ENCODE measurements at places on chromosomes 6 and 20.

DNA sequence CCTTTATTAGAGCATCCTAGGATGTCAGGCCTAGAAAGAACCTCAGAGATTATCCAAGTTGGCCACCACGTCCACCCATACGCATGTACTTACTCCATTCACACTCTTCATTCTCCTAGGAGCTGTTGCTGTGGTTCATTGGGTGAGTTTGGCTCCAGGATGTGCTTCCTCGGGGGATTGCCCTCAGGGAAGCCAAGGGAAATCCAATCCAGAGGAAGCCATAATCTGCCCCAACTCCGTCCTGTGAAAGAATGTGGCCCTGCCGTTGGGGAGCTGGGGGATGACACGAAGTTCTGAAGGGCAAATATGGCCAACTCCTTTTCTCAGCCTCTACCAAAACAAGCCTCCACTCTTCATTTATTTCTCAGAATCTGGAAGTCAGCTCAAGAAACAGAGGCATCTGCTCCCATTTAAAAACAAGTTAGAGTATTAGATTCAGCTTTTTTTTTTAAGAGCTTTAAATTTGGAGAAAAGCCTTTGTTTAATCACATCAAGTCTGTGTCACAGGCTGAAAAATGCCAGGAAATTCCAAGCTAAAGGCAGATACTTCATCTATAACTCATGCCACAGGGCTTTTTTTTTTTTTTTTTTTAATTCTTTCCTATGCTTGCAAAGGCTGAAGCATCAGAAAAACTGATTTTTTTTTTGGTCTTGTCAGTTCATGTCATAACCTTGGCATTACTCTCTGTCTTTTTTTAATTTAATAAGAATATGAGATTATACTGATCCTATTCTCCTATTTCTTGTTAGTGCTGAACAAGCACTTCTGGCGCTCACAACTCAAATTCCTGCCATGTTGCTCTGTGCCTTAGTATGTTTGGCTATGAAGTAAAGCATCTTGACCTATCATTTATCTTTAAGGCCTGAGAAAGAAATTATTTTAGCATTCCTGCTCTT is 480.9 kb upstream of the MARCKS start:
- no peak for DNase-seq

- no peak for DNase-seq
Measured at GRCh38 chr6:27577922-27578321, 105.0 kb upstream of the ZNF184 start.

DNA sequence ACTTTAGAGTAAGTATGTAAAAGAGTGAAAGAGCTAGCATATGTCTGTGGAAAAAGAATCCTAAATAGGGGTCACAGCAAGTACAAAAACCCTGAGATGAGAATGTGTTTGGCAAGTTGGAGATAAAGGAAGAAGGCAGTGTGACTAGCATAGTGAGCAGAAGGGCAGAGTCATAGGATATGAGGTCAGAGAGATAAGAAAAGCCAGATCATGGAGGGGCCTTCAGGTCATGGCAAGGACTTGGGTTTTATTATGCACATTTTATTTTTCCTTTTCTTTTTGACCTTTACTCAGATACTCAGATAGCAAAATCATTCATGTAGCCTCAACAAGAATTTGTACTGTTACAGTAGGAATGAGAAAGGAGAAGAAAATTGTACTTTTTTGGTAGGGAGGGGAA is 138.0 kb downstream of the GJA1 start:
- DNase-seq, result no peak

GRCh38 chr6:154925130-154925529 is 70.0 kb upstream of the TIAM2 start:
- DNase-seq, result no peak

GRCh38 chr6:120608826-120609225 is 725.5 kb downstream of the TBC1D32 start:
- DNase-seq, result no peak

- no peak for DNase-seq
Measured at GRCh38 chr6:144488590-144488989, 203.5 kb downstream of the UTRN start.

GRCh38 chr20:59583428-59584277 is 20.7 kb upstream of the PHACTR3 start:
- no peak for DNase-seq

GRCh38 chr6:165605901-165606739 is 56.9 kb downstream of the PDE10A start:
- no peak for DNase-seq

DNA sequence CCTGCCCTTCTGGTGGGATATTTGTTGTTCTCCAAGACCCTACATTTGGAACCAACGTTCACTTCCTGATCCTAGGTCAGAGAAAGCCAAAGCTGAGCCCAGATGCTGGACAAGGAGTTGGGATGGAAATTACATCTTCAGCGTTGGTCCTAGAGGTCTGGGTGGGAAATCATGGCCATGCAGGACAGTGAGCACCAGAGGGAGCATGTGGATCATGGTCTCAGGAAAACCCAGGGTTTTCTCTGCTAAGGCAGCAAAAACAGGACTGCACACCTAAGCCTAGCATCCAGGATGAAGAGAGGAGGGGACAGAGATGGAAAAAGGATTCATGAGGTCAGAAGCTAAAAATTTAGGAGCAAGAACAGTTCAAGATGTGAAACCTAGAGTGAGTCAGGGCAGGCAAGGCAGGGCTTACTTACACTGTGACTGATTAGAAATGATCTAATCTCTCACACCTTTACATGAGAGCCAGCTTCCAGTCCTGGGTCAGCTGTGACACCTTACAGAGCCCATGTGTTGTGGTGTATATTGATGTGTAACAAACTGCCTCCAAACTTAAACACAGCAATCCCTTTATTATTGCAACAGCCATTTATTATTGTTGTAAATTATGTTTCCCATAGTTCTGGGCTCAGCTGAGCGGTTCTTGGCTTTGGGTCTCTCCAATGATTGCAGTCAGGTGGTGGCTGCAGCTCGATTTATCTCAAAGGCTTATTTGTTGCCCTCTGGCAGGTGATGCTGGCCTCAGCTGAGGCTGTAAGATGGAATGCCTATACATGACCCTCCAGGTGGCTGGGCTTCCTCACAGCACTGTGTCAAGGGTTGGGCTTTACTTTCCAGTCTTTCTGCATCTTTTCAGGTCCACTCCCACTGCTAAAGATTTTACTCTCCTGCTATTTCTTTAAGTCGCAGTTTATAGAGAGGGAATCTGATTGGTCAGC is 6.5 kb downstream of the C20orf202 start:
- no peak for DNase-seq

- DNase-seq, result no peak
Measured at GRCh38 chr6:36357872-36358225, 21.2 kb upstream of the BNIP5 start.

DNA sequence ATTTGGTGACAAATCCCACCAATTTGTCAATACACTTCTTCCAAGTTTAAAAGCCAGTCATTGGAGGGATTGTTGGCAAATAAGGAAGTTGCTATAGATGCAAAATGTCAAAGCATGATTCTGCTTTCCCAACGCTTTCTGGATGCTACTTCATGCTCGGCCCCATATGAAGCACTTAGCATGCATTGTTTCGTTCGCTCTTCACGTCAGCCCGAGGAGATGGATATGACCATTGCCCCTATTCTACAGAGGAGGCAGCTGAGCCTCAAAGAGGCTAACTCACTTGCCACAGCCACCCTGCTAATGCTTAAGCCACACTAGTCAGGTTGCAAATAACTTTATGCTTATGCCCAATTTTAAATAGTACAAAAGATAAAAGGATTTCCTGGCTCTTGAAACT is 2.8 kb upstream of the NXT1 start:
- DNase-seq, result no peak

DNA sequence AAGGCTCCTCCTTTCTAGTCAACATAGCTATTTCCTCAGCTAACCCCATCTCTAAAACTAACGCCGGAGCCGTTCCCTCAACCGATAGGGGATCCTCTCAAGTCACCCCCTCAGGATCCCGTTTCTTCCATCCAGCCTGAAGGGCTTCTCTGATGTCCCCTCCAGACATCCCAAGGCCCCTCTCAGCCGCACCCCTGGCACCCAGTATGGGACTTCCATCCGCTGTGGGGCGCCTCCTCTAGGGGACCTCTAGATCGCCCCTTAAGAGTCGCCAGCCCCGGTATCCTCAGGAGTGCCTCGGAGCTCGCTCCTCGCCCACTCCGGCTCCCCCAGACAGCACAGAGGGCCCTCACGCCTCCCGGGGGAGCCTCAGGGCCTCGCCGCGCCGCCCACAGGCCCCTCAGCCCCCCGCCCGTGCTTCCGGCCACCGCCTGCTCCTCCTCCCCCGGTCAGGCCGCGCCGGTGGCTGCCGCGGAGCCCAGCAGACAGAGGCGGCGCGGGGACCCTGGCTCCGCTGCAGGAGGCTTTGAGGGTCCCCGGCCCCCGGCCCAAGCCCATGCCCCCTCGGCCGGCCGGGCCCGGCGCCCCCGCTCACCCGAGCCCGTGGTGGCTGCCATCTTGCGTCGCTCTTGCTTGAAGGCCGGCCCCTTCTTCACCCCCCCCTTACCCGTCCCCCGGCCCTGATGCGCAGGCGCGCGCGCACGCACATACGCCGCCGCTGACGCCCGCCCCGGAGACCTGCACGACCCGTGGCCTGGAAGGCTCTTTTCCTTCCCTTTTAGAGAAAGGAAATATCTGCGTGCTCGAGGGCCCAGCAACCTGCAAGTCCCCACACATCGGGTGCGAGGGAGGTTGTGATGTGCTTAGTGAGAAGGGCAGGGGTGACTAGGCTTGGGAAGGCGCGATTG is at the start of gene UBE2V1:
Gene UBE2V1 (minus strand): TSS at position 639 of the 908 bp plus-strand sequence. CDS start 22 bp downstream, at position 617.
- peak; percentile 96 for DNase-seq

- DNase-seq, result no peak
Measured at GRCh38 chr6:166936079-166936787, 20.1 kb downstream of the RNASET2 start.

DNA sequence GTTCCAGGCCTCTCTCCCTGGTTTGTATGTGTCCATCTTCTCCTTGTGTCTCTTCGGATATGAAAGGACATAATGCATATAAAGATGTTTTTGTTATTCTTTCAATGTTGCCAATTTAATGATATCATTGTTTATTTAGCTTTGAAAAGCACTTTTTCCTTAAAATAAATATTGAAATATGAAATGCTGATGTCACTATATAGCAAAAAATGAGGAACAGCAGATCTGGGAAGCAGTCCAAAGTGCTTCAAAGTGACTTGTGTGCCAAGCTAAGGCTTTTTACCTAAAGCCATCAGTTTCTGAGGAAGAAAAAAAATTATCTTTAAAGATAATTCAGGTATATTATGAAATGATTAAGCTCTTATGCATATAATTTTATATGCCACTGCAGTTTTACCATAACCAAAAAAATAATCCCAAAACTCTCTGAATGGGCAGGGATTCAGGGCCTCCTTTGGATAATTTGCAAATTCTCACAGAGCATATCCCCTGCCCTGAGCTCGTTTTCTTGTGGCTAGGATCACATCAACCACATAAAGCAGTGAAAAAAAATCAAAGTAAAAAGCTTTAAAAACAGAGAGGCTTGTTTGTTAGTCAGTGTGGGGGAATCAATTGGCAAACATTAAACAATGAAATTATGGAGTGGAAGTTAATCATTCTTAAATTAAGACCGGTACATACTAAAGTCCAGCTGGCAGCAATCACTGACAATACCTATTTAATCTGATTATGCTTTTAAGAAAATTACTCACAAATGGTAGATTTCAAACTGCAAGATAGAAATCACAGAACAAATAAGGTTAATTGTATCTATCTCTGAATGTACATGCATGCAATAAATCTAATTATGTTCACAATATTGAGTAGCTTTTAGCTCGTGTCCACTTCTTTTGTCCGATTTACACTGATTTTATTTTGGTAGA is 1027.9 kb upstream of the ADGRB3 start:
- no peak for DNase-seq

DNA sequence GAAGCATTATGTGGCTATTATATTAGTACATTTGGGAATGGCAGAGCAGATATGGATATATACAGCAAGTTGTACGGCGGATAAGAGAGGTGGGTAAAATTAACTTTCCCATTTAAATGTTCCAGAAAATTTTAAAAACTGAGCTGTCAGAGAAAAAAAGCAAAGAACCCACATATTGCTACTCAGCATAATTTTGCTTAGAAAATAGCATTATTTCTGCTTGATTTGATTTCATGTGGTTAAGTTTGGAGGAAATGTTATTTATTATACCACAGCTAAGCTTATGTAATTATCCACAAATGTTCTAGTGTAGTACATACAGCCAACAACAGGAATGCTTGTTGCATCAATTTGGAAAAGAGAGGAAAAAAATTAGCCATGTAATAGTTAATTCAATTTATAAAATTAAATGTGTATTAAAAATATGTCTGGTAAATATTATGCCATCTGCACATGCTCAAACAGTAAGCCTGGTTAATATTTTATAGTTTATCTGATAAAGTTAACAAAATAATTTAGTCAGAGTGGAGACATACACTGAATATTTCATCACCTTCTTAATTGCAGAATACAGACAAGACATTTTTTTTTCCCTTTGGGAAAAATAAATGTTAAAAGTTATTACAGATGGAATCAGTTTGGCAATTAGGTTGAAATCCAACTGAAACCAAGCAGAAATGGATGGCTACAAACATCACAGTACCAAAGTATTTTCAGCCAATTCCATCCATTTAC is 172.1 kb upstream of the ID4 start:
- DNase-seq, result no peak

GRCh38 chr6:49416195-49416594 is 46.9 kb downstream of the MMUT start:
- no peak for DNase-seq

DNA sequence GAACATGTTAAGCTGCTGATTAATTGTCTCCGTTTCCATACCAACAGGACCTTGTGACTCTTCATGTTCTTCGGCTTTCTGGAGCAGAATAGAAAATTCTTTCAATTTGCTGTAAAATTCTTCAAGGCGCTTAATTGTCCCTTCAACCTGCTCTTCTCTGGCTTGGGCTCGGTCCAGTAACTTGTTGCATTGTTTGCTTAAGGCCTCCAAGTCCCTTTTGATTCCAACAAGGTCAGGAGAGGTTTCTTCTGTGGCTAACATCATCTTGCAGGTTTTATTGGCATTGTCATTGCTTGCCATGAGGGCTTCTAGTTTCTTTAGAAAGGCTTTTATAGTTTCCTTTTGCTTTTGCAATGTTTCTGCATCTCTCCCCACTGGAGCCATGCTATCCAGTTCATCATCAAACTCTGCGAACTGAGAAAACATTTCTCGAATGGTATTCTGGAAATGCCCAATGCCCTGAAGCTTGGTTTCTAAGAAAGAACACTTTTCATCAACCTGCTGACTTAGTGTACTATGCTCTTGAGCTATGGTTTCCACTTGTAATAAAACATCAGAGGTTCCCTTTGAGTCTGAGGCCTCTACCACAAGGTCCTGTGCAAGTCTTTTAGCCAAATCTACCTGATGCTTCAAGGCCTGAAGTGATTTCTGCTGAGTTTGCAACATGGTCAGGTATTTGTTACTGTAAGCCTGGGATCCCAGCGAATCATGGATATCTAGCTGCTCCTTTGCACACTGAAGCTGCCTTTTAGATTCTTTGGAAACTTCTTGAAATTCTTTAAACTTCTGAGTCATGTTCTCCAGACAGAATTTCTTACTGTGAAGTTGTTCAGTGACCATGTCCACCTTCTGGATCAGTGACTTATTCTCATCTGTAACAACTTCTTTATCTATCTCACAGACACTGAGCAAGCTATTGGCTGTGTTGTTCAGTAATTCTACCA is 90.2 kb downstream of the DST start:
- DNase-seq, result no peak

All from activated effector memory CD4-positive, alpha-beta T cell treated with anti-CD3 and anti-CD28 coated beads, Interleukin-2, amount 50 U/mL, for 16 hours (primary cell).